Non-pigmented ciliary epithelial cell (primary cell): ENCODE measurements at places on chromosomes 5 and 9.

DNA sequence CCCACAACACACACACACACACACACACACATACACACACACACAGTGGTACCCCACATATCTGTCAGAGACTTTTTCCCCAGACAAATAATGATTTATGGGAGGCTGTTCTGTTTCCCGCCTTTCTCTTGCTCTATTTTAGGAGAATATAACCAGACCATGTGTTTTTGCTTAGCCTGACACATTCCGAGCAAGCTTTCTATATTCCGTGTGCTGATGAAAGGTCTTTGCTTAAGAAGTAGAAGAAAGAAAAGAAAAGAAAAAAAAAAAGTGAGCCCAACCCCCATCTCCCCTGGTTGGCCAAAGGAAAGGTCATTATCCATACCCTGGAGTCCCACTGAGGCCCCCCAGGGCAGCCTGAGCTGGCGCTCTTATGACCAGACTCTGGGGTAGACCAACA lies 338.6 kb downstream of the SLIT3 start:
- no peak for DNase-seq

- DNase-seq, result no peak
Observed at GRCh38 chr5:147216552-147217154, 18.2 kb upstream of the STK32A start.

DNA sequence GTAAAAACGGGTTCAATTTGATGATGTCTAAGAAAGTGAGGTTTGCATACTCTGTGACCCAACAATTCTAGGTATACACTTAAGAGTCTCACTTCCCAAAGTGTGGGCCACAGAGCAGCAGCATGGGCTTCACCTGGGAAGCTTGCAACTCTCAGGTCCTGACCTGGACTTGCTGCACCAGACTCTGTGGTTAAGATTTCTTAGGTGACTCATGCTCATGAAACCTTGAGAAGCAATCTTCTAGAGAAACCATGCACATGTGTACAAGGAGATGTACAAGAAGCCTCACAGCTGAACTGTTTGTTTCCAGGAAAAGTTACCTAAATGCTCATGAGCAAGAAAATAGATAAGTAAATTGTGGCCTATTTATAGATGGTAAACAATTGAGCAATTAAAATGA lies 30.0 kb downstream of the DNAJC21 start:
- DNase-seq, result peak; percentile 47

- no peak for DNase-seq
Observed at GRCh38 chr5:121019106-121019505, 555.0 kb downstream of the PRR16 start.

- no peak for DNase-seq
Observed at GRCh38 chr9:133105461-133105770, 15.6 kb downstream of the RALGDS start.

DNA sequence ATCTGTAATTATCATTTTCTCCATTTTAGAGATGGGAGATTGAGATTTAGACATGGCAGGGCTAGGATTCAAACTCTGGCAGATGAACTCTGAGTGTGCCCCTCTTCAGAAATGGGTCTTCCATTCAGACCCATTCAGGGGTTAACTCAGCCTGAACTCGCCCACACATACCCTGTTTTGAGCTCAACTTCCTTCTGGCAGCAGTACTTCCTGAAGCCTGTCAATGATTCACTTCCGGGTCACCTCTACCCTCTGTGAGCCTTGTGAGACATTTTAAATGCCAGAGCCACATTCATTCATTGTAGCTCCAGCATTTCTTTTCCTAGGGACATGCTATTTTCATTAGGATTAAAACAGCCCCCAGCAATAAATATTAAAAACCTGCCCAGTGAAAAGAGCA lies 209.3 kb upstream of the SLC24A2 start:
- no peak for DNase-seq

DNA sequence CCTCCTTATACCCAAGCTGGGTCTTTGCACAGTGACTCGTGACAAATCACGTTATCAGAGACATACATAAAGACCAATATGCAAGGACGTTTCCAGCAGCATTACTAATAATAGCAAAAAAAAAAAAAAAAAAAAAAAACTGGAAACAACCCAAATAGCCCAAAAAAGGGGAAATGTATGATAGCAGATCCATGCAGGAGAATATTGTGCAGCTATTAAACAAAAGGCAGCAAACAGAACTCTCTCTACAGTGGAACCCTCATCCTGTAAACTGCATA lies 37.7 kb downstream of the C5orf15 start:
- no peak for DNase-seq

DNA sequence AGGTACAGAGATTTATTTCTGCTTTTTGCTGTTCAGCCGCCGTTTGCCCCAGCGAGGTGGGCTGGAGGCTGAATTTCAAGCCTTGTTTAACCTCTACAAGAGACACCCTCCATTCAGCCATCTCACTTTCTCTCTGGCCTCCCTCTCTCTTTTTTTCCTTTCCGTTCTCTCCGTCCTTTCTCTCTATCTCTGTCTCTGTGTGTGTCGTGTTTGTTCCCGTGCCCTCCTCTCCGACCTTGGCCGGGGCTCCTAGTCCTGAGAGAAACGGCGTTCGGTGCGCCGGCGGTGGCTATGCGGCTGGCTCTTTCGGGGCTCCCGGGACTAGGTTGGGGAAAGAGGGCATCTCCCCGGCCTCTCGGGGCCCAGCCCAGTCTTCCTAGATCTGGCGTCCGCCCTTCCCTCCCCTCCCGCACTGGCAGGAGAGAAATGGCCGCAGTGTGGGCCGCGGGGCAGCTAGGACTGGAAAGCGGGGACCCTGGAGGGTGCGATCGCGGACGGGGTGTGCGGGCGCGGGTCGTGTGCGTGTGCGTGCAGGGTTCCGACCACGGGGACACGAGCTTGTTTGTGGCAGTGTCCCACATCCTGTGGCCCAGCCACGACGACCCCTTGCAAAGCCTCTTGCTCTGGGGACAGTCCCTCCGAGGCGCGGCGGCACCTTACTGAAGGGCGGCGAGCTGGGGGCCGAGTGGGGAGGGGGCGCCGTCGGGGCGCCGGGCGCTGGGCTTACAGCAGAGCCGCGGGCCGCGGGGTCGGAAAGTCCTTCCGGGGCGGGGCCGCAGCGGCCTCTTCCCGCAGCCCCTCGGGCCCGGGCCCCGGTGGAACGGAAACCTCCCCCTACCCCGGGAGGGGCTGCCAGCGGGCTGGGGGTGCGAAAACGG lies 5.7 kb downstream of the LHX2 start:
- DNase-seq, result no peak

DNA sequence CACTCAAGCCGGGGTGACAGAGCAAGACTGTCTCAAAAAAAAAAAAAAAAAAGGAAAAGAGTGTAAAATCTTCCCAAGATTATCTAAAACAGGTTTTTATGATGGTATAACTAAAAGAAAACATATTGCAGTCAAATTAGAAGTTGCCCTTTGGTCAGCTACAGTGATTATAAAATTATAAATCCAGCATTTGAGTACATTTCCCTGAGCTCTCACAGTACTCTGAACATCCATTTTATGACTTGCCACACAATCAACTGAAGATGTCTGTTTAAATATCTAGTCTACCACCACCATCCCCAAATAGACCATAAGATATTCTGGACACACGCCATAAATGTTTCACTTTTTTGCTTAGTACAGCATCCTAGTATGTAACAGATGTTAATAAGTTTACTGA lies 77.0 kb downstream of the CSF2 start:
- DNase-seq, result no peak

DNA sequence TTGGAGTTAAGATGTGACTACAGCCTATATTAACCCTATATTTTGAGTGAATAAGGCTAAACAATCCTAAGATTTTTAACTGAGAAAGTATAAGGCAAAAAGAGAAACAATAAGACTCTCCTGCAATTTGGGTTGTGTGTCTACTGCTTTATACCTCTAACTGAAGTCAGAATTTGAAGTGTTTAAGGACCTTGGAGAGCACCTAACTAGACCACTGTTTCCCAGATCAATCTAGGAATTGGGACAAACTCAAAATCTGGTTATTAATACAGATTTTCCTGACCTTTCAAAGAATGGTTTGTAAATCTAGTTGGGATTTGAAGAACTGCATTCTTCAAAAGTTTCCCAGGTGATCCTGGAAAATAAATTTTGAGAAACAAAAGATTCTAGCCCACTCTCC lies 42.1 kb downstream of the GABRA1 start:
- DNase-seq, result no peak

- no peak for DNase-seq
Observed at GRCh38 chr5:136242136-136242535, 49.2 kb upstream of the SMIM32 start.

GRCh38 chr9:81890104-81890503 lies 38.1 kb upstream of the SPATA31D4 start:
- DNase-seq, result no peak

DNA sequence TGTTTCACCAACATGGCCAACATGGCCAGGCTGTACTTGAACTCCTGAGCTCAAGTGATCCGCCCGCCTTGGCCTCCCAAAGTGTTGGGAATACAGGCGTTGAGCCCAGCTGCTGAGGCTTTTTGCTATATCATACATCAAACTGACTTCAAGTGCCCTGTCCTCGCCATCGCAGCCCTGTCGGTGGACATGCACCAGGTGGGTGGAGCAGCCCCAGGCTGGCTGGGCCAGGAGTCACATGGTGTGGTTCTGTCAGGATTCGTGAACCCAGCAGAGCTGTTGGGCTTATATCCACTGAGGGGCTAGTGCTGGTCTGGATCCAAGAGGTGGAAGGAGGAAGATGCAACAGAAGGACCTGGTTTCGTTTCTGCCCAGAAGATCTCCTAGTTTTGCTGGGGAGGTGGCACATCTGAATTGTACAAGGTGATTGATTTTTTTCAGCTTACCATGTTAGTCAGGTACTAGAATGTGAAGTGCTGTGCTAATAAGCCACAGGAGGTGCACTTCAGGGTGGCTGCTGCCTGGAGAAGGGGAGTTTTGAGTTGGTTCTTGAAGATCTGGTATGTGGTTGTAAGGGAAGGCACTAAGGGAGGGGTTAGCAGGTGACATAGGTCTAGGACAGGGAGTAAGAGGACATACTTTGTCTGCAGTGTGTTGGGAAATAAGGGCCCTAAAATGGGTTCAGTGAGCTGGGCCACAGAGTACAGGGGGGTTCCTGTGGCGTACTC lies 16.1 kb downstream of the PCBD2 start:
- no peak for DNase-seq

- no peak for DNase-seq
Observed at GRCh38 chr5:149794487-149794971, 64.4 kb downstream of the PPARGC1B start.

DNA sequence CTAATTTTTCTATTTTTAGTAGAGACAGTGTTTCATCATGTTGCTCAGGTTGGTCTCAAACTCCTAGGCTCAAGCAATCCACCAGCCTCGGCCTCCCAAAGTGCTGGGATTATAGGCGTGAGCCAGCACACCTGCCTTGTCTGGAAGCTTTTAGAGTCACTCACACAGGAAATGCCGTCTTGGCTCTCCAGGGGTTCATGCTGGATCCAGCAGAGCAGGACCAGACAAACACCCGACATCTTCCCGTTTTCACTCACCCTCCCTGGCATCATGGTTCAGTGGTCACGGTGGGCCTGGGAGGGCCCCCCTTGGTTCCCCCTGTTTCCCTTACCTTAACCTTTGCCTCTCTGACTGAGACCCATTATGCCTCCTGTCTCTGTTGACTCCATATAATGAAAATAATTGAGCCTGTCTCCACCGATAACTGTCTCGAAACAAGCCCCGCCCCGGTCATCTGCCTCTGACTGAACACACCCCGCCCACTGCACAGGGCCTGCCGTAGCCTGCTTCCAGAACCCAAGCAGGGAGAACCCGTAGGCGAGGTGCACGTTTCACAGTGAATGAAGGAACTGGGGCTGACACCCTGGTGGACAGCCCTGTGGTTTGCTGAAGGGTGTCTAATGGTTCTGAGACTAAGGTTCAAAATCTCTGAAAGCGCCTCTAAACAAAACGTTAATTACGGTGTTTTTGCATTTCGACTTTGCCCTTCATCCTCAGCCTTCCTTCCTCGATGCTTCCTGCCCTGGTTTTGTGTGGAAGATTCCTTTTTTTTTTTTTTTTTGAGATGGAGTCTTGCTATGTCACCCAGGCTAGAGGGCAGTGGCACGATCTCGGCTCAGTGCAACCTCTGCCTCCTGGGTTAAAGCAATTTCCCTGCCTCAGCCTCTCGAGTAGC lies 39.7 kb upstream of the SPRY4 start:
- no peak for DNase-seq

DNA sequence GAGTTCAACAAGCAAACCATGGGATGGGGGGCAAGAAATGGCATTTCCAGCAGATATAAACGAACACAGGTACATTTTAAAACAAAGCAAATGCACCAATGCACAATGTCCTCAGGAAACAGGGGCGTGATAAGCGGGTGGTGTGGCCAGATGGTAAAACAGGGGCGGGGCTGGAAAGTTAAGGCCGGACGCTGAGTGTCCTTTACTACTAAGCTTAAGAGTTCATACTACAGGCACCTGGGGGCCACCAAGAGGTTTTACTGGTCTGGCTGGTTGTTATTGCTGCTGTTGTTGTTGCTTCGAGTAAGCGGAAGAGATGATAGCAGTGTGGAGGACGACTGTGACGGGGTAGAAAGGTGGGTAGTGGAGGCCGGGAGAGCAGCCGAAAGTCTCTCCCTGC lies 99.8 kb downstream of the ATPSCKMT start:
- DNase-seq, result no peak

- DNase-seq, result no peak
Observed at GRCh38 chr5:157456301-157456700, 3.7 kb upstream of the NIPAL4 start.

DNA sequence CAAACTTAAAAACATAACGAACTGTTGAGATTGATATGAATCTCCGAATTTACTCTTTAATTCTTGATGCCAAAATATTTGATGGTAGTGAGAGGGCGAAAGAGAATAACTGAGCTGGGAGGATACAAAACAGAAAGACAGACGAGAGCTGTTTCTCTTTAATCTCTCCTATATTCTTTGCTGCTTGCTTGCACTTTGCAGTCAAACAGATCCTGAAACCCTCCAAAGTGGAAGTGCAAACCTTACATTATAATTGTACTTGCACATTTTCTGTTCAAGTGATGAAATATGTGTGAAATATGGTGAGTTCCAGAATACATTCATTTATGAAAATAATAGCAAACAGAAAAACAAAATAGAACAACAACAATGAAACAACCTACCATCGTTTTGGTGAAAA lies 63.8 kb downstream of the PAM start:
- DNase-seq, result no peak

- DNase-seq, result no peak
Observed at GRCh38 chr9:111076519-111076918, 38.2 kb upstream of the LPAR1 start.

DNA sequence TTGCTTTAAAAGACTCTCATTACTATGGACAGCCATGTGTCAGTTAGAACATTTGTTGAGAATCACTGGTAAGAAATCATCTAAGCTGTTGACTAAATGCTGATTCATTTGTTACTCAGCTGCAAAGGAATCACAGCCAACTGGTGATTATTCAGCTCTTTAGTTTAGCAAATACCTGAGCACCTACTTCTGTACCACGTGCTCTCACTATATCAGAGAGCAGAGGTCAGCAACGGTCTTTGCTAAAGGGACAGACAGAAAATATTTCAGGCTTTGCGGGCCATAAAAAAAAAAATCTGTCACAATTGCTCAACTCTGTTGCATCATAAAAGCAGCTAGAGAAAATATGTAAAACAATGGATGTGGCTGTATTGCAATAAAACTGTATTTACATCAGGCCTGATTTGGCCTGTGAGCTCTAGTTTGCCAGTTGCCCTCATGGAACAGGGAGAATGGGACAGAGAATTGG lies 377.6 kb downstream of the DNAH5 start:
- DNase-seq, result peak; percentile 62

- DNase-seq, result no peak
Observed at GRCh38 chr5:31291323-31291854, 97.9 kb downstream of the CDH6 start.

GRCh38 chr5:143796753-143797152 lies 15.2 kb upstream of the HMHB1 start:
- no peak for DNase-seq

GRCh38 chr9:120978987-120979386 lies 52.4 kb upstream of the TRAF1 start:
- DNase-seq, result no peak
